ENCODE measurements at places on chromosomes 12 and 14.

DNA sequence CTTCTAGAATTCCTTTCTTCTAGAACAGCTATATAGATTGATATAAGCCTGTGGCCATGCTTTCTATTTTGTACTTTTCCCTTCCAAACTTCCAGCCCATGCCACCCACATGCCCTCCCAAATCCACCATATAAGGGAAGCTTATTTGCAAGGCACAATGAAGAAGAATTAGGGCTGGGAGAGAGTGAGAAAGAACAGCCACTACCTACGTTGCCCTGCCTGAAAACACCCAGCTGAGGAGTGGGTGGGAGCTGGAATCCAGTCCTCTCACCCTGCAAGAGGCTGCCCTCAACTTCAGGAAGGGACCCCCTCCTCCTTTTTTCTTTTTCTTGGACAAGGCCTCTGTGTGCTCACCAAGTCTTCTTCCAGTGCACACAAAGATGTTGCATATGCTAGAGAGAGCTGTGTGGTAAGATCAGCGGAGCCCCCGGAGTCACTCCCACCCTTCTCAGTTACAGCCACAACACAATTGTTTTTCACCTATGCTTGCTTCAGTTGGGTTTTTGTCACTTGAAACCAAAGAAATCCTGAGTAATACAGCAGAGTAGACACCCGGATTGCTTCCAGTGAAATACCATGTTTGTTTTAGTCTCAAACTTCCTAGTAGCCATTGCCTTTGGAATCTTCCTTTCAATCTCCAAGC lies 38.8 kb downstream of the CDKL1 start:
- no peak for DNase-seq

- DNase-seq: no peak
Measured at GRCh38 chr14:36659822-36660735, 1.6 kb upstream of the PAX9 start.

- DNase-seq: peak; percentile 48
Measured at GRCh38 chr14:90677484-90678050, 138.7 kb downstream of the TTC7B start.

DNA sequence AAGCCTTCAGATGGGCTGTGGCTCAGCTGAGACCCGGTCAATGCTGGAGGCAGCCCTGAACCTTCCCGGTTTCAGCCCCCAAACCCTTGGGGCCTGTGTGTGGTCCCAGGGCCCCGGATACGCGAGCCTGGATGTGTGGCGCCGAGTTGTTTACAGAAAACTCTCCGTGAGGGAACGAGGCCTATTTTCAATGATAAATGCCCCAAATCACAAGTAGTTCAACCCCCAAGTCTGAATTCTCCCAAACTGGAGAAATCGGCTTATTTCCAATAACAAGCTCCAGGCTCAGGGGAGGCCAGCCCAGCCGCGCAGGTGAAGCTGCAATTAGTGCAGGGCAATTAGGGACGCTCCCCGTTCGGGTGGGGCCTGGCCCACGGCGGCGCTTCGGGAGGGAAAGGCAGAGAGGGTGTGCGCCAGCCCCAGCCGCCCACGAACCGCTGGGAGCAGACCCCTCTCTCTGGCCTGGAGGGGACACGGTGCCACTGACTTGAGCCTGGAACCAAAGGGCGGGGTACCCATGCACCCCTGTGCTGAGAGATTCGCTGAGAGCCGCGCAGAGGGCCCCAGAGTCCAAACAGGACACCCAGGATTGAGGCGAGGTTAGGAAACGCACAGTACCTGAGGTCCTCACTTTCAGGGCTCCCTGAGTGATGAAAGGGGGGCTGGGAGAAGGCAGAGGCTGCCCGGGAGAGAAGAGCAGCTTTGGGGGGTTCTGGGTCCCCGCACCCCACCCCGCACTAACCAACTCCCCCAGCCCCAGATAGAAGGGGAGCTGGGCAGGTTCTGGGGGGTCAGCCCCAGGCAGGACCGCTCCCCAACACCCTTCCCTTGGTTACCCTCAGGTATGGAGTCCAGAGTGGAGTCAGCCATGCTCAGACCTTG lies 14.2 kb upstream of the ANKRD9 start:
- no peak for DNase-seq

DNA sequence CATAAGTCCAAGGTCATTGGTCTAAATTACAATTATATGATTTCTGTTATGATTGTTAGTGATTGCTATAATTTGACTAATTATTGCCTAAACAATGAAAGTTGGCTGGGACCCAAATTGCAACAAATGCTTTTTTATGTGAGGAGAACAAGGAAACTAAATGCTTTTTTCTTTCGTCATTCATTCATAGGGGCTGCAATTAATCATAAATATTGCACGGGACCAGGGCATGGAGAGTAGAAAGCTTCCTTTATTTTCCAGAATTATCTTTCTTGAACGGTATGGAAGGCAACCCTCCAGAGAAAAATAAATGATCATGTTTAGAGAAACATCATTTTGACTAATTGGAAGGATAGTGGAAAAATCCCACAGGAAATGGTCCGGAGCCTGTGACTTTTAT lies 32.6 kb upstream of the ARHGAP5 start:
- DNase-seq: no peak

GRCh38 chr12:109725321-109726105 lies 11.9 kb downstream of the FAM222A start:
- no peak for DNase-seq

DNA sequence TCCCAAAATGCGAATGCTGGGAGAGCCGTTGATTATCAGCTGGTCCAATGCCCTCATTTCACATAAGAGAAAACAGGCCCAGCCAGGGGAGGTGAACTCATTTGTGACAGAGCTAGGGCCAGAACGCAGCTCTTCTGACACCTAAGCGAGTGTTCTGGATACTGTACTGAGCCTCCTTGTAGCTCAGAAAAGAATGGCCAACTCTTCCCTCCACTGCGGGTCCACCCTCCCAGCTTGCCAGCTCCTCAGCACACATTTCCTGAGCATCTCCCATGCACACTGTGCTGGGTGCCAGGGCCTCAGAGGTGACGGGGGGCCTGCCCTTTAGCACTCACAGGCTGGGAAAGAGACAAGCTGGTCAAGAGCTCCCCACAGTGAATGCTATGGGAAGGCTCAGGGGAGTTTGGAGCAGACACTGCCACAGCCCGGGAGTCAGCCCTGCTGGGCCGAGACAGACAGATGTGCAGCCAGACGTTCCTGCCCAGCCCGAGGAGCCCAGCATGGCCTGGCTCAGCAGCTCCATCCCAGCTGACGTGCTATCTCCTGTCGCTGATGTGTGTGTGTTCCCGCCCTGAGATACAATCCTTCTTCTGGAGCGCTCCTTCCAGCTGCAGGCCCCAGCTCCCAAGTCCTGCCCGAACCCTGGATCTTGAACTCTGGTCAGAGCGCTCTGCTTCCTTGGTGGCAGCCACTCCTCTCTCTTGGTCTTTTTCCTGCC lies 3.5 kb downstream of the CMTM5 start:
- DNase-seq: no peak

- no peak for DNase-seq
Measured at GRCh38 chr12:121838126-121838525, 20.5 kb downstream of the HPD start.

DNA sequence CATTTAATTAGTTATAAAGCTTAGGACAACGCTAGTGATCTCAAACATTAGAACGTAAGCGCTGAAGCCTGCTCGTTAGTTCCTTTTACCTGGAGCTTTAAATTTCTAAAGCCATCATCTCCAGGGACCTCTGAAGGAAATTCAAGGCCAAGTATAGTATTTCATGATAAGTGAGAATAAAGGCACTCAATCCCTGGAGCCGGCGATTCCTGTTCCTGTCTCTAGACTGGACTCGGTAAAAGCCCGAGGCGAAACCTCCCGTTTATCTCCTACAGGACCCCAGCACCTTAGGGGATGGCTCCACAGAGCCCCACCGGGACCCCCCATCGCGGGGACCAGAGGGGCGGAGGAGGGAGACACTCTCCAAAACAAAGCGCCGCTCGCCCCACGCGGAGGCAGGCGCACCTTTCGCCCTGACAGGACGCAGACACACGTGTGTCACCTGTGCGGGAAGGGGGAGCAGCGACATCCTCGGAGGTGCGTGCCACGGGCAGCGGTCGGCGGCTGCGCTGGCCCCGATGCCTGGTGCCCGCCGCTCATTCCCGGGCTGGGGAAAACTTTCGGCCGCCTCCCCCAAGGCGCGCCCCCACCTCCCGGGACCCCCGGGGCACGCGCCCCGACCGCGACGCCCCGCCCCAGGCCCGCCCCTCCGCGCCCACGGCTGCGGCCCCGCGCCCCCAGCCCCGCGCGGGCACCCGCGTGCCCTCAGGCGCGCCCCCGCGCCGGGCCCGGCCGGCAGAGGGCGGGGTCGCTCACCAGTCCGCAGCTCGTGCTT lies 678 bp downstream of the RPS6KA5 start:
- peak; percentile 26 for DNase-seq

- peak; percentile 58 for DNase-seq
Measured at GRCh38 chr14:91573894-91574837, 64.1 kb upstream of the PPP4R3A start.

- no peak for DNase-seq
Measured at GRCh38 chr12:54211920-54212319, 23.1 kb upstream of the SMUG1 start.

DNA sequence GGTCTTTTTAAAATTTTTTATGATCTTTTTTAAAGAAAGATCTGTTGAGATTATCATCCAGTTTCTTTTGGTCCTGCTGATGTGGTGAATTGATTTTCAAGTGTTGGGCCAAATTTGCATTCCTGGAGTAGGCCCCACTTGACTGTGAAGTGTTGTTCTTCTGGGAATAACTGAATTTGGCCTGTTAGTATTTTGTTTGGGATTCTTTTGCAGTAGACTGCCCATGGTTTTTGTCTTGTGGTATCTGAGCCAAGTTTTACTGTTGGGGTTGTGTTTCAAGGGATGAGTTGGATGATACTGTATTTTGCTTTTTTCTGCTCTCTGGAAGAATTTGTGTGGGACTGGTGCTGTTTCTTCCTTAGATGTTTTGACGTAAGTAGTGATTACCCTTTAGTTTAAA lies 4.0 kb upstream of the SYCP3 start:
- no peak for DNase-seq

GRCh38 chr14:74507840-74508239 lies 14.3 kb downstream of the ISCA2 start:
- no peak for DNase-seq

- DNase-seq: peak; percentile 63
Measured at GRCh38 chr12:132597333-132598316, 12.8 kb downstream of the LRCOL1 start.

GRCh38 chr12:121512561-121512960 lies 68.3 kb downstream of the KDM2B start:
- no peak for DNase-seq

GRCh38 chr14:21367582-21368144 lies 16.2 kb downstream of the SUPT16H start:
- DNase-seq: no peak

- DNase-seq: no peak
Measured at GRCh38 chr12:12039897-12040296, 30.8 kb upstream of the BCL2L14 start.

DNA sequence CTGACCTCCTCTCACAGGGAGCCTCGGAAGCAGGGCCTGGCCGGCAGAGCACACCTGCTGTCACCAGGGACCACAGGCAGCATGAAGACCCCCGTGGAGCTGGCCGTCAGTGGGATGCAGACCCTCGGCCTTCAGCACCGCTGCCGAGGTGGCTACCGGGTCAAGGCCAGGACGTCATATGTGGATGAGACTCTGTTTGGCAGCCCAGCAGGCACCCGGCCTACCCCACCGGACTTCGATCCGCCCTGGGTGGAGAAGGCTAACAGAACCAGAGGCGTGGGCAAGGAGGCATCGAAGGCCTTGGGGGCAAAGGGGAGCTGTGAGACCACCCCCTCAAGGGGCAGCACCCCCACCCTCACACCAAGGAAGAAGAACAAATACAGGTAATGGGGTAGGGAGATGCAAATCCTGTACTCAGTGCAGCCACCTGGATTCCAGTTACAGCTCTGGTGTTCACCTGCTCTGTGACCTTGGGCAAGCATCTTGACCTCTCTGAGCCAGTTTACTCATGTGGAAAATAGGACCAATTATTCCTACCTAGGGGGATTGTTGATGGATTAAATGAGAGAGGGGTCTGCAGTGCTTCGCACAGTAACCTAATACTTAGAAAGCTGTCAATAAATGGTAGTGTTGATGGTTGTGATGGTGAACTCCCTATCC lies 1.3 kb downstream of the RITA1 start:
- DNase-seq: no peak

DNA sequence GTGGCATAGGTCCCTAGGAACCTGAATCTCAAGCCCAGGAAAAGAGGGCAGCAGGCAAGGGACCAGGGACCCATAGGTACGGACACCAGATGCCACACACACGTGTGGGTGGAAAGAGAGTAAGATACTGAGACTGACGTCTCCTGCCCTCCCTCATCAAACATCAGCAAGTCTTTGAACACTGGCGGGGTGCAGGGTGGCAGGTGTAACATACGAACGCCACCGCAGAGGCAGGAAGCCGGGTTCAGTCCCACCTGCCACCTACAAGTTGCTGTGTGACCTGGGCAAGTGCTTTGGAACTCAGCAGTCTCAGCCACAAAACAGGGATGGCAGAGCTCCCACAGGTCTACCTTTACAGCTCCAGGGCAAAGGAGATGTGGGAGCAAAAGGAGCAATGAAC lies 11.1 kb downstream of the ACTN1 start:
- no peak for DNase-seq

DNA sequence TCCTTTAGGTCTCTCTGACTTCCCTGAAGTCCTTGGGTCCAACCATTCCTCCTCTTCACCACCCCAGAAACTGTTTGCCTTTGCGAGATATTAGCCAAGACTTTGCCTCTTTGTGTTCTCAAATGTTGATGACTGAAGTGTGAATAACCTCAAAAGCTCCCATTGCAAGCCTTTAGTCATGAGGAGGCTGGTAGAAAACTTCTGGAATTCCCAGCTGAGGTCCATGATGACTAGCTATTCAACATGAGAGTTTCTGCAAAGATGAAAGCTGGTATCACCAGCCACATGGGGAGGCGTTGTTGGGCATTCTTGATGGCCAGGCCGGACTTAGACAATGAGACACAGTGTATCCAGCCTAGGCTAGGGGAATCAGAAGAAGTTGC lies 111.7 kb downstream of the TBX5 start:
- DNase-seq: peak; percentile 20

- no peak for DNase-seq
Measured at GRCh38 chr12:76006028-76006925, 25.3 kb downstream of the PHLDA1 start.

DNA sequence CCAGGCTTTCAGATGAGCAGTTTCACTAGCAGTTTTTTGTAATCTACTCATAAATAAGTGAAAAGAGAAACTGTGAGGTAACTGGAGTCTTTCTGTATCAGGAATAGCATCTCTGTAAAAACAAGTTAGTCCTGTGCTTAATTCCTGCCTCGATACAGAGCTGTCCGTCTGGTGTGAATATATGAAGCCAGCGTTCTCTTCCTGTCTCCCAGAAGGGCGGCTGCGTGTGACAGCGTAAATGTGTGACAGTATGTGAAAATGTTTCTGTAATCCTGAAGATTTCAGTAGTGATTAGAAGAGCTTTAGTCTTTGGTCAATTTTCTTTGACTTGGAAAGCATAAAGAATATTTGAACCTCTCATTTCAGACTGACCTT lies 150.3 kb downstream of the FBXL14 start:
- DNase-seq: no peak

- no peak for DNase-seq
Measured at GRCh38 chr14:45970621-45971020, 681.0 kb downstream of the RPL10L start.

- DNase-seq: peak; percentile 84
Measured at GRCh38 chr12:122318607-122319605, 52.6 kb upstream of the VPS33A start.

- no peak for DNase-seq
Measured at GRCh38 chr14:98323836-98324235, 948.2 kb downstream of the BCL11B start.

GRCh38 chr14:99522934-99523703 lies 41.9 kb downstream of the CCNK start:
- peak; percentile 28 for DNase-seq
